ENCODE measurements at places on chromosomes 1 and 21.

- no peak for DNase-seq
- H3K27me3 ChIP-seq: no peaks in the 10 kb centered on the region
- no peaks in the 10 kb centered on the region for H3K4me1 ChIP-seq
- no peak overlapping the region for H3K4me3 ChIP-seq
- no peaks in the 10 kb centered on the region for H3K36me3 ChIP-seq
- H3K27ac ChIP-seq: no peak overlapping the region
Observed at GRCh38 chr1:116178837-116179236, 67.6 kb downstream of the MAB21L3 start.

- H3K36me3 ChIP-seq: no peaks in the 10 kb centered on the region
- no peak overlapping the region for H3K4me3 ChIP-seq
- H3K27me3 ChIP-seq: no peaks in the 10 kb centered on the region
- peak overlapping the region; percentile 92 for H3K27ac ChIP-seq
- DNase-seq: peak; percentile 80
Observed at GRCh38 chr1:93616996-93617669, 64.5 kb downstream of the BCAR3 start.

- DNase-seq: no peak
- no peak overlapping the region for H3K27ac ChIP-seq
Observed at GRCh38 chr1:212621043-212621948, 12.7 kb downstream of the ATF3 start.

GRCh38 chr1:191870490-191870889, 287.8 kb upstream of the RGS18 start:
- H3K27ac ChIP-seq: no peak overlapping the region
- H3K4me1 ChIP-seq: no peaks in the 10 kb centered on the region
- H3K27me3 ChIP-seq: no peaks in the 10 kb centered on the region
- no peak overlapping the region for H3K4me3 ChIP-seq

DNA sequence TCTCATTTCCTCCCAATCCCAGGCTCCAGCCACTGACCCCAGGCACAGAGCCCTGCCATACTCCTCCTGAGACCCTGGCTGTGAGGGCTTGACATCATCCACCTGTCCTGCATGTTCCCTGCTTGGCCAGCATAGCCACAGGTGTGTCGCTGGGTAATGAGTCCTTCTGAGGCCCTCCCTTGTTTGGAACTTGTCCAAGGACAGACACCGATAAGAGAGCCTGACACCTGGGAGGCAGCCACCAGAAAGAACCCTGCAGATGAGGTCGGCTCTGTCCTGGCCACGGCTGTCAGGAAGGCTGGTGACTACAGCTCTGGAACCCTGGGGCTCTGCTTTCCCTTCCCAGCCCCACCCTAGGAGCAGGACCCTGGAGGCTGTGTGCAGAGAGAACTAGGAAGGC, 34.6 kb downstream of the TMEM63A start:
- H3K4me3 ChIP-seq: no peak overlapping the region
- H3K4me1 ChIP-seq: no peaks in the 10 kb centered on the region
- H3K36me3 ChIP-seq: no peaks in the 10 kb centered on the region
- H3K27ac ChIP-seq: peak overlapping the region; percentile 14

- no peak for DNase-seq
- H3K4me1 ChIP-seq: no peaks in the 10 kb centered on the region
- no peak overlapping the region for H3K4me3 ChIP-seq
Observed at GRCh38 chr1:7690076-7690475, 81.0 kb upstream of the VAMP3 start.

- no peak for DNase-seq
- H3K36me3 ChIP-seq: no peaks in the 10 kb centered on the region
- no peak overlapping the region for H3K4me3 ChIP-seq
- no peak overlapping the region for H3K27ac ChIP-seq
- no peaks in the 10 kb centered on the region for H3K27me3 ChIP-seq
Observed at GRCh38 chr1:75470448-75470847, 140.5 kb downstream of the SLC44A5 start.

DNA sequence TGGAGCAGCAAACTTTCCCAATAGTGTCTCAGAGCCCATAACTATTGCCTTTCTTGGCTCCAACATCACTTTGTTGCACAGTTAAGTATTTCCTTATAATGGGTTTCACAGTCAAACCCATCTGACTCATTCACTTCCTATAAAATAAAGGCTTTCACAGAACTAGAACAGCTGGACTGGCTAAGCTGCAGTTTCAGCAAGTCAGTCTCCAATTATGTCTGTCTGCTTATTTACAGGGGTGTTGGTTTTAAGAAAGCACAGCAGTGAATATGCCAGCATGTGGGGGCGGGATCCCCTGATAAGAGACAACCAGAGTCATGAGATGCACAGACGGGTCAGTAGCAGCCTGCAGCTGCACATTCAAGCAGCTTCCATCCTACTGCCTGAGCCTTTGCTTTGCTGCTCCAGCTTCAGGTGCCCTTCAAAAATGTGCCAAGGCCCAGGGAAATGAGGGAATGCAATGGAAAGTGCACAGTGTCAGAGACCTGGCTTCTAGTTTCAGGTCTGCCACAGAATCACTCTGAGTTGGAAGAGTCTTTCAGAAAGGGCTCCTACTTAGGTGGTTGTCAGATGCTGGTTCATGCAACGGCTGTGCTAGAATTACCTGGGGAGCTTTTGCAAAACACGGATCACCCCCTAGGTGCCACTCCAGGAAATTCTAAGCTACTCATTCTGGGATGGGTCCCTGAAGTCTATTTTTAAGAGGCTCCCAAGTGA, 24.8 kb downstream of the RNF19B start:
- H3K27ac ChIP-seq: peak overlapping the region; percentile 46
- no peak for DNase-seq
- no peaks in the 10 kb centered on the region for H3K4me1 ChIP-seq
- peaks cover 4% of the 10 kb centered on the region for H3K36me3 ChIP-seq
- no peaks in the 10 kb centered on the region for H3K27me3 ChIP-seq

GRCh38 chr1:181033128-181033798, 520 bp upstream of the MR1 start:
- peak overlapping the region; percentile 45 for H3K4me3 ChIP-seq
- no peaks in the 10 kb centered on the region for H3K27me3 ChIP-seq
- peaks cover 8% of the 10 kb centered on the region for H3K4me1 ChIP-seq
- H3K27ac ChIP-seq: peak overlapping the region; percentile 97
- no peaks in the 10 kb centered on the region for H3K36me3 ChIP-seq

DNA sequence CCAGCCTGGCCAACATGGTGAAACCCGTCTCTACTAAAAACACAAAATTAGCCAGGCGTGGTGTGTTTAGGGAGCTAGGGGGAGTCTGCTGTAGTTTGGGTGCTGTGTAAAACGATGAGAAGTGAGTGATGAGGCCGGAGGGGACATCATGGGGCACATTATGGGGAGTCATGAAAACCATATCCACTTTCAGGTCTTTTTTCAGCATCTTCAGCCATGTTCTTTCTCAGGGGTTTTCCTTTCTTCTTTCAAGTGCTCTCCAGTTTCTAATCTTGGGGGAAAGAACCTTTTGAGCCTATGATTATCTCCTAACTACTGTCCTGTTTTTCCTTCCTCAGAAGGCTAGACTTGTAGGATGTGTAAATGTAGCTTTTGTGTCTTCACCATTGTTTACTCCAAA, 14.4 kb downstream of the KDM4A start:
- H3K4me1 ChIP-seq: no peaks in the 10 kb centered on the region
- no peak overlapping the region for H3K27ac ChIP-seq
- no peaks in the 10 kb centered on the region for H3K27me3 ChIP-seq
- DNase-seq: no peak
- H3K36me3 ChIP-seq: peaks cover 25% of the 10 kb centered on the region

GRCh38 chr1:207822124-207822601, 70.3 kb downstream of the CD46 start:
- H3K27ac ChIP-seq: peak overlapping the region; percentile 98
- H3K4me1 ChIP-seq: peaks cover 50% of the 10 kb centered on the region
- H3K36me3 ChIP-seq: no peaks in the 10 kb centered on the region
- H3K27me3 ChIP-seq: no peaks in the 10 kb centered on the region
- no peak for DNase-seq

DNA sequence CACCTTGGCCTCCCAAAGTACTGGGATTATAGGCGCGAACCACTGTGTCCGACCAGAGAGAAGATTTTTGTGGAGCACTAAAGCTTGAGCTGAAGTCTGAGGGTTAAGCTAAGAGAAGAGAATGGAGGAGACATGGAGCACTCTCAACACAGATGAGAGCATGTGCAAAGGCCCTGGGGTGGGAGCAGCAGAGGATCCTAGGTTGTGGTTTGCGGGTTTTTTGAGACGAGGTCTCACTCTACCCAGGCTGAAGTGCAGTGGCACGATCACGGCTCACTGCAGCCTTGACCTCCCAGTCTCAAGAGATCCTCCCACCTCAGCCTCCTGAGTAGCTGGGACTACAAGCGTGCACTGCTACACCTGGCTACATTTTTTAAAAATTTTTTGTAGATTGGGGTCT, 30.5 kb downstream of the FBXO2 start:
- DNase-seq: no peak
- H3K27me3 ChIP-seq: peaks cover 10% of the 10 kb centered on the region
- H3K36me3 ChIP-seq: no peaks in the 10 kb centered on the region
- H3K4me3 ChIP-seq: no peak overlapping the region
- no peak overlapping the region for H3K27ac ChIP-seq
- no peaks in the 10 kb centered on the region for H3K4me1 ChIP-seq

GRCh38 chr1:75519651-75520427, 91.1 kb downstream of the SLC44A5 start:
- H3K27ac ChIP-seq: no peak overlapping the region
- H3K27me3 ChIP-seq: no peaks in the 10 kb centered on the region
- DNase-seq: no peak

DNA sequence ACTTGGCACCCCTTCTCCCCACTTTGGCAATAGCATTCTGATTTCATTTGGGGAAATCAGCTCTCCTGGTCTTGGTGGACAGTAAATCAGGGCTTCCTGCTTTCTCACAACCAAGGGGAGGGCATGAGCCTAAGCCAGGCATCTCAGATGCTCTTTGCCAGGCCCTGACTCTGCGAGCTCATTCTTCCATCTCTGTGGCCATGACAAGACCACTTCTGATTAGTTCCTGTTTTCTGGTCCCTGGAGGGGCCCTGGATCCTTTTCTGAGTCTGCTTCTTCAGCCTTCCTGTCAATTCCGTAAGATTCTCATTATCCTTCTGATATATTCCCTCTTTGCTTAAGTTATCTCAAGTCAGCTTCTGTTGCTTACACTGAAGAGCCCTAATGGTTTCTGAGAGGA, 210.4 kb downstream of the HIVEP3 start:
- no peak overlapping the region for H3K4me3 ChIP-seq
- H3K36me3 ChIP-seq: no peaks in the 10 kb centered on the region
- no peak for DNase-seq
- no peaks in the 10 kb centered on the region for H3K4me1 ChIP-seq
- no peak overlapping the region for H3K27ac ChIP-seq

DNA sequence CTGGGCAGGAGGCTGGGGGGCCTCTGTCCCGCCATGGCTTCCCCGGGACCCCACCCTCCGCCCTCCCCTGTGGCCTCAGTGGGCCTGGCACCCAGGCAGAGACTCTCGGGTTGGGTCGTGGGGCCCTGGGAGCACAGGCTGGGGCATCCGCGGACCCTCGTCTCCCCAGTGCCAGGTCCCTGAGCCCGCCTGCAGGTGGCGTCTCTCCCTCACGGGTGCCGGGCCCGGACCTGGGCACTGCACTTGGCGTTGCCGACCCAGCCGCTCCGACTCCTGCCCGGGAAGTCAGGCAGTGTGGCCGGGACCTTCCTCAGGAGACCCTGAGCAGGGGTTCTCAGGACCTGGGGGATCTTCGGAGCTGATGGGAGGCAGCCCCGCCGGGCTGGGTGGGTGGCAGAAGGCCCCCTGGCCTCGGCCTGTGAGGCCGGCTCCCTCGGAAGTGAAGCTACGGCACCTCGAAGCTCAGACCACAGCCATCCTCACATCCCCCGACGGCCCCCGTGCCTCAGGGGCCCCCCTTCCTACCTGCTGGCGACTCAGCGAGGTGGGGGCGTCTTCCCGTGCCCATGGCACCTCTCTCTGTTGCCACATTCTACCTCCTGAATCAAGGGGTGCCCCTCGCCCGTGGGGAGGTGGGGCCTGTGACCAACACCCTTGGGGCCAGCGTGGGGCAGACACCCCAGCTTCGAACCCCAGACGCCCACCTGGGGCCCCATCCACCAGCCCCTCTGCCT, 6.4 kb upstream of the C1orf159 start:
- no peaks in the 10 kb centered on the region for H3K36me3 ChIP-seq
- H3K27me3 ChIP-seq: no peaks in the 10 kb centered on the region
- peak; percentile 69 for DNase-seq

DNA sequence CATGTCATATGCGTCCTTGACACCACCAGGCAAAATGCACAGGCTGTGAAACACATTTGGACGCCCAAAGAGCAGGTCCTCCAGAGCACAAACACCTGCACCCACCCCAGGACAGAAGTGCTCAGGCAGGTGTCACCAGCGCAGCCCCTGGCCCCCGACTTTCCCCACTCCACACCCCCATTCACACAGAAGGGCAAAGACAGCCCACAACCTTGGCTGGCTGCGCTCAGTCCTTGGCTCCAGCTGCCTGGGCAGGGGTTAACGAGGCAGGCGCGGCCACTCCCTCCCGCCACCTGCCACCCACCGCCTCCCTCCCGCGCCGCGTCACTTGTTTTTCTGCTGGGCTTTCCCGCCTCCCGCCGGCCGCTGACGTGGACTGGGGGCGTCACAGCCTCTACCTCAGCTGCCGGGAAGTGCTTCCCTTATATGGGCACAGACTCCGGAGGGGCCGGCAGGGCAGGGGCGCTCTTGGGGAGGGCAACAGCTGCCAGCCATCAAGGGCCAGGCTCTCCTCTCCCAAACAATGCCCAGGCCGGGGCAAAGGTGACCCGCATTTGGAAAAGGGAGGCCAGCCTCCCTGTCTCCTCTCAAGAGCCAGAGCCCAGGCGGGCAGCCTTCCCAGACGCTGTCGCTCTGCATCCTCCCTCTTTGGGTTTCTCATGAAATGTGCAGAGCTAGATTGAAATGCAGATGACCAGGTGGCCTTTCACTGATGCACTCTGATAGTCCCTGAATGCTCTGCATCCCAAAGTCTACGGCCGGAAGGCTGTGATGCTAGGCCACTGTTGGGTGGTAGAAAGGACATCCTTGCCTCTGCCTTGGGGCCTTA, 14.8 kb upstream of the BTG2 start:
- peak overlapping the region; percentile 97 for H3K27ac ChIP-seq
- peak overlapping the region; percentile 57 for H3K4me3 ChIP-seq
- H3K27me3 ChIP-seq: no peaks in the 10 kb centered on the region
- DNase-seq: peak; percentile 98
- H3K36me3 ChIP-seq: no peaks in the 10 kb centered on the region

GRCh38 chr1:183842795-183843144, 37.9 kb downstream of the RGL1 start:
- H3K4me3 ChIP-seq: no peak overlapping the region
- H3K4me1 ChIP-seq: peaks cover 5% of the 10 kb centered on the region
- no peaks in the 10 kb centered on the region for H3K27me3 ChIP-seq
- H3K27ac ChIP-seq: peak overlapping the region; percentile 62
- no peaks in the 10 kb centered on the region for H3K36me3 ChIP-seq

- DNase-seq: peak; percentile 76
- H3K4me3 ChIP-seq: peak overlapping the region; percentile 51
- H3K27ac ChIP-seq: peak overlapping the region; percentile 12
- H3K27me3 ChIP-seq: no peaks in the 10 kb centered on the region
- H3K4me1 ChIP-seq: peaks cover 8% of the 10 kb centered on the region
Observed at GRCh38 chr1:25573591-25573930, 30.2 kb downstream of the LDLRAP1 start.

- peaks cover 5% of the 10 kb centered on the region for H3K4me1 ChIP-seq
- no peak overlapping the region for H3K4me3 ChIP-seq
- DNase-seq: no peak
- H3K27me3 ChIP-seq: no peaks in the 10 kb centered on the region
Observed at GRCh38 chr1:110233861-110234260, 23.7 kb downstream of the KCNC4 start.

- no peak overlapping the region for H3K4me3 ChIP-seq
- no peaks in the 10 kb centered on the region for H3K27me3 ChIP-seq
- no peak for DNase-seq
- H3K4me1 ChIP-seq: no peaks in the 10 kb centered on the region
Observed at GRCh38 chr1:40768146-40768990, 15.2 kb upstream of the KCNQ4 start.
